ENCODE measurements at places on chromosomes 6 and 20. TPM values are rescaled to one million over a fixed set of nuclear protein-coding genes. Genes with fewer than 3 reads are reported as not detected.

- no peak for DNase-seq
Measured at GRCh38 chr6:138663892-138664291, 109.7 kb upstream of the CCDC28A start.

POM121L2 gene
- total RNA-seq = not detected

LY86 gene
- 0.23 TPM for total RNA-seq

STMND1 gene
- not detected for total RNA-seq

PBOV1 gene
- total RNA-seq = not detected

BTN1A1 gene
- not detected for total RNA-seq

WFDC11 gene
- total RNA-seq = not detected

DNA sequence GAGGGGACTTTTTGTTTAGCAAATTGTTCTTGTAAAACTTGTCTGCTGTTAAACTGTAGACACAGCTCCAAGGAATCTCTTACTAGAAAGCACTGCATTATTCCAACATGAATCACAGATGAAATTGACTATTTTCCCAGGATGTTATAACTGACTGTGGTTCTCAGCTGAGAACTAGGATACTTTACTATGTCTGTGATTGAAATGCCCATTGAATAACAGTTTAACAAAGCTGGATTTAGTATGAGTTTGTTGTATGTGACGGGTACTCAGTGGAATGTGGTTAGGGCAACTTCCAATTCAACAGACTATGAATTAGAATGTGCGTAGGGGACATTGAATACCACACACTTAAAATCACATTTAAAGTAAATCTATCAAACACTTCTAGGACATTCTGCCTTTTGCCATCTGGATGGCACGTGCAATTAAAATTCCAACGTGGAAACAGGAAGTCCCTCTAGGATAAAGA lies 193.4 kb upstream of the PREP start:
- no peak for DNase-seq

CEP162 gene
- 3.9 TPM for total RNA-seq

SRSF12 gene
- 0.19 TPM for total RNA-seq

TBC1D32 gene
- 4.6 TPM for total RNA-seq

CASS4 gene
- 0.80 TPM for total RNA-seq

- DNase-seq = no peak
Measured at GRCh38 chr6:152821525-152821924, 70.9 kb downstream of the VIP start.

DNA sequence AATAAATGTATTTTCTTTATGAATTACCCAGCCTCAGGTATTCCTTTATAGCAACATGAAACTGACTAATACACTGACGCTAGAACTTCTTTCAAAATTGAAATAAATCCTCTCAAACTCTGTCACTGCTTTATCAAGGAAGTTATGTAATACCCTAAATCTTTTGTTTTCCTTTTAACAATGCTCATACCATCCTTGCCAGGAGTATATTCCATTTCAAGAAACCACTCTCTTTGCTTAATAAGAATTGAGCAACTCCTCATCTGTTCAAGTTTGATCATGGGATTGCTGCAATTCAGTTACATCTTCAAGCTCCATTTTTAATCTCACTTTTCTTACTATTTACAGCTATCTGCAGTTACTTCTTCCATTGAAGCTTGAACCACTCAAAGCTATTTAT lies 707.6 kb upstream of the MARCKS start:
- no peak for DNase-seq

DNA sequence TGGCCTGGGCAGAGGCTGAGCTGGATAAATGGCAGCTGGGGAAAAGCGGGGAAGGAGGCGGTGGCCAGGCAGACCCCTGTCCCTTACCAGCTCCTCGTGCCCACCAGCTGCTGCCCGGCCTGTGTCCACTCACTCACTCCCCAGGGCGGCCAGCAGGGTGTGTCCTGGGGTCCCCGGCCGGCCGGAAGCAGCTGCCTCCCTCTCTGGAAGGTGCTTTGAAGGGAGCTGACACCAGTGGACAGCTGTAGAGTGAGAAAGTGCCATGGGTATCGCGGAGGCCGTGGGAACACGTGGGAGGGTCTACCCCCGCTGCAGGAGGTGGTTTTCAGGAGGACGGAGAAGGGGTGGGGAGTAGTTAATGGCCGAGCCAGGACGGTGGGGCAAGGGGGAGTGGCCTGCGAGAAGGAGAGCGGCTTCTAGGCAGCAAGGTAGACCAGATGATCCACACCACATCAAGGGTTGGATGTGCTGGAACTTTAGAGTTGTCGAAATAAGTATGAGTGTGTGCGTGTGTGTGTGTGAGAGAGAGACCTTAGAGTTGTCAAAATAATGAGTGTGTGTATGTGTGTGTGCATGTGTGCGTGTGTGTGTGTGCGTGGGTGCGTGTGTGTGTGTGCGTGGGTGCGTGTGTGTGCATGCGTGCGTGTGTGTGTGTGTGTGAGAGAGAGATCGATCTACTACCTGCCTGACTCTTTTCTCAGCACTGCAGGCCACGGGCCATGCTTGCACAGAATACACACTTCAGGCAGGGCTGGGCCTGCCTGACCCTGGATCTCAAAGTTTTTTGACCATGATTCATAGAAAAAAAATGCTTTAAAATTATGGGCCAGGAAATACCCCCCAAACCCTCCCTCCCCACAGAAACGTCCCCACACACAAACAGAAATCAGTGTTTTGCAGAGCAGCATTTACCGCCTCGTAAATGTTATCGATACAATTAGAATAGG lies 43.9 kb downstream of the CDH4 start:
- DNase-seq = no peak

ISM1 gene
- total RNA-seq = 0.96 TPM

Data from heart right ventricle (tissue), 16 donors.